Activated T-helper 17 cell treated with anti-CD3 and anti-CD28 coated beads, Interleukin-2, amount 50 U/mL, for 72 hours (primary cell): ENCODE measurements at places on chromosomes 1 and 21. TPM values are rescaled to one million over a fixed set of nuclear protein-coding genes. Genes with fewer than 3 reads are reported as not detected.

DNA sequence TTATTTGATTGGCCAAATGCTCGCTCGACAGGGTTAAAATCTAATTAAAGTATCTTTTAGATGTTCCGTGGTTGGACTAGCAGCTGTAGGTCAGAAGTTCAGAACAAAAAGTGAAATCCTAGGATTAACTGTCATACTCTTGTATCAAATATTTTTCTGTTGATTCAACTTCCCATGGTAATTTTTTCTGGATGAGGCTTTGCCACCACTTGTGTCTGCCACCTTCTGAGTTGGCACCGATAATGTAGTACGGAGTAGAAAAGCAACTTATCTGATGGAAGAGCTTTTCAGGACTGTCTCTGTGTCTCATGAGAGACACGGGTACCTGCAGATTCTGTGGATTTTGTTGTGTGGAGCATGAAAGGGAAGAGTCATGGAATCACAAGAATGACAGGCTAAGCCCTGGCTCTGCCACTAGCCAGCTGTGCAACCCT is 44.6 kb upstream of the CNN3 start:
- ATAC-seq, result no peak

The LCE1F gene
- total RNA-seq, result not detected

The FLG2 gene
- not detected for total RNA-seq

The GPR25 gene
- not detected for total RNA-seq

DNA sequence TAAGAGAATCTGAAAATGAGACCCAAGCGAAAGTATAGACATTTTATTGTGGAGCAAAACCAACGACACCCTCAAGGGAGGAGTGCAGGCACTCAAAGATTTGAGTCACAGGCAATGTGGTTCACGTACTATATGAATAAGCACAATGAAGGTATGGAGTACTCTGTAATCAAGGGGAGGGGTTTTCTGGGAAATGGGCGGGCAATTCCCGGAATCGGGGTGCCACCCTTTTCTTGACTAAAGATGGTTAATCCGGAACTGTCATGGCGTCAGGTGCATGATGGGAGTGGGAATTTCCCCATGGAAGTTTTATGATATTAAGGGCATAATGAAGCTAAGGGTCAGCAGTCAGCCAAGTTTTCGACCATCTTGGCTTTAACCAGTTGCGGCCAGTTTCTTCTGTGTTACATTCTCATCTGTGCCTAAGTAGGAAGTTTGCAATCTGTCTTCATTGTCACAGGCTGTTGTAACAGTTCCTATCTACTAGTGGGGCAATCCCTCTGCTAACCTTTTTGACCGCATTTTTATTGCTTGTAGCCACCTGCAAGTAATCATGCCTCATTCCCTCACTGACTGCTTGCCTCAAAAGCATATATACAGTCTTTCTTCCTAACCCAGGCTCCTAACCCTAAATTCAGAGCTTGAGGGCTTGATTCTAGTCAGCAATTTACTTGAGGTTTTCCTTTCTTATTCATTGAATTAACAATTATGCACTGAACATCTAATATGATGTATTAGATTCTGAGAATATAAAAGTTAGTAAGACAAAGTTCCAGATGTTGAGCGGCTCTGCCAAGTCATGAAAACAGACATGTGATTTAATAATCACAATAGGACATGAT is 775 bp upstream of the AIM2 start:
- ATAC-seq, result peak; percentile 81

DNA sequence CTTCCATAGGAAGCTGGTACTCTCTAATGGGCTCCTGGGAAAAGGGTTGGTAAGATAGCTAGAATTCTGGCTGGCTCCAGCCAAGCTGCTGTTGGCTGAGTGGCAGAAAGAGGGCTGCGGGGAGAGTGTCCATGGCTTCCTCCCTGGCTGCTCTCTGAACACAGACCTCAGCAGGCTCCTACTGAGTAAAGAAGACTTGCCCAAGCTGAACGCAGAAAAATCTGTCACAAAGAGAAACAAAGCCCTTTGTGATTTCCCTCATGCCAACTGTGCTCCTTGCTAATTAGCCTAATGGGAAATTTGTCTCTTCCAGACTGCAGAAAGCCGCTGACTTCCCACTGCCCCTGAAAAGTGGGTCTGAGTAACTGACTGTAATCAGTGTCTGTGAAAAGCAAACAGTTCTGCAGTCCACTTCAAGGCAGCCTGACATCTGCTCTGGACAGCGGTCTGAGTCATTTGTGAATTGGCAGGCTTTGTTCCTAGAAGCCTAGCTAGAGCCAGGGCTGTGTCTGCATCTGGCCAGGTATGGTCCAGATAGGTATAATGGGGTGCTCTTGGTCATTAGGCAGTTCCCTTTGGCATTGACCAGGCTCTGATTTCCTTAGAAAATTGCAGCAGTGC is 282.8 kb downstream of the ZNF648 start:
- no peak for ATAC-seq

The MEX3A gene
- 0.21 TPM for total RNA-seq

The MYOM3 gene
- total RNA-seq, result not detected

GRCh38 chr1:13751458-13751871 is 51.5 kb downstream of the PRDM2 start:
- ATAC-seq, result no peak

- ATAC-seq, result no peak
Observed at GRCh38 chr1:193939585-193939984, 753.2 kb upstream of the B3GALT2 start.

GRCh38 chr1:237146241-237146640 is 104.3 kb downstream of the RYR2 start:
- ATAC-seq, result no peak

DNA sequence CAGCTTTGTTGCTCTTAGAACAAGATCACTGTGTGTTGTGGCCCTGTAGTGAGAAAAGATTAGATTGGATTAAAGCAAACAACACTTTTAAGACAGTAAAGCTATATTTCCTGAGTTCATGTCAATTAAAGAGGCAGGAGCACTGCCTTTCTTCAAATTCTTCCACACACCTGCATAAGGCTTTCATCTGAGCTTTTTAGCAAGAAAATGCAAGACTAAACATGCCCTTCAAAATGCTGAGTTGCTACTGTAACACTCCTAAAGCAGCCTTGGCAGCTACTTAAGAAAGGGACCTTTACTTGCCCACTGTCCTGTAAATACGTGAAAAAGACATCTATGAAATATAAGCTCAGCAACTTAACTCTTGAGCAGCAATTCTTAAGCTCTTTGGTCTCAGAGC is 11.8 kb downstream of the DPH5 start:
- ATAC-seq, result no peak

The TCEA3 gene
- total RNA-seq, result 1.3 TPM

The EPHX1 gene
- 1.7 TPM for total RNA-seq

- no peak for ATAC-seq
Observed at GRCh38 chr1:12697397-12697796, 18.5 kb upstream of the AADACL3 start.

The NTMT2 gene
- not detected for total RNA-seq

DNA sequence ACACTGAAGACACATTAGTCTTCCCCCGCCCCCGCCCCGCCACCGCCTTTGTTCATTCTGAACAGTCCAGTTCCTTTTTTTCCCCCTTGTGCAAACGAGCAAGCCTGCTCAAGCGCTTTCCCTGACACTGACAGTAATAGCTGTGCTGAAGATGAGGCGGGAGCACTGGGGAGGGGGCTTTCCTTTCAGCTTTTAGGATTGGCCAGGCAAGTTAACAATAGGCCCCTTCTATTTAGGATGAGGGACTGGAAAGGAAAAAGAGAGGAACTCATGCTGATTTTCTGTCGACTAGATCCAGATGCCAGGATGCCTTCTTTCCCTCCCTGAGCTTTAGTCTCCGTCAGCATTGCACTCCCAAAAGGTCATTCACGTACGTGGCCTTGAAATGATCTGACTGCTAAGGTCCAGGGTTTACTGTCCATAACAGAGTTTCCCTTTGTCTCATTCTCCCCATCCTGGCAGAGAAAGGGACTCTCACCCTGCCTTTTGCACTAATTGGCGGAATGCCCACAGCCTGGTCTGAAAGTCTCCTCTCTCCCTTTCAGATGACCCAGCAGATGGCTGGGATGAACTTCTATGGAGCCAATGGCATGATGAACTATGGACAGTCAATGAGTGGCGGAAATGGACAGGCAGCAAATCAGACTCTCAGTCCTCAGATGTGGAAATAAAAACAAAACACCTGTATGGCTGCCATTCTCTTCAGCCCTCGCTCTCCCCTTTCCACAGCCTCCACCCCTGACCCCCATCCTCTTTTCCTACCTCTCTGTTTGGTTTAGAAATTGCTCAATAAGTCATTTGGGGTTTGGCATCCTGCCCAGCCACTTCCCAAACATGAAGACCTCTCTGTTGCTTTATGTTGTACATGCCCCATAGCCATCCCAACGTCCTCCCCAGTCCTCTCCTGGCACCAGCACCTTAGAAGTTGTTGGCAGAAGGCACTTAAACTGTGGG is 28.6 kb upstream of the ZFP69B start:
- no peak for ATAC-seq

DNA sequence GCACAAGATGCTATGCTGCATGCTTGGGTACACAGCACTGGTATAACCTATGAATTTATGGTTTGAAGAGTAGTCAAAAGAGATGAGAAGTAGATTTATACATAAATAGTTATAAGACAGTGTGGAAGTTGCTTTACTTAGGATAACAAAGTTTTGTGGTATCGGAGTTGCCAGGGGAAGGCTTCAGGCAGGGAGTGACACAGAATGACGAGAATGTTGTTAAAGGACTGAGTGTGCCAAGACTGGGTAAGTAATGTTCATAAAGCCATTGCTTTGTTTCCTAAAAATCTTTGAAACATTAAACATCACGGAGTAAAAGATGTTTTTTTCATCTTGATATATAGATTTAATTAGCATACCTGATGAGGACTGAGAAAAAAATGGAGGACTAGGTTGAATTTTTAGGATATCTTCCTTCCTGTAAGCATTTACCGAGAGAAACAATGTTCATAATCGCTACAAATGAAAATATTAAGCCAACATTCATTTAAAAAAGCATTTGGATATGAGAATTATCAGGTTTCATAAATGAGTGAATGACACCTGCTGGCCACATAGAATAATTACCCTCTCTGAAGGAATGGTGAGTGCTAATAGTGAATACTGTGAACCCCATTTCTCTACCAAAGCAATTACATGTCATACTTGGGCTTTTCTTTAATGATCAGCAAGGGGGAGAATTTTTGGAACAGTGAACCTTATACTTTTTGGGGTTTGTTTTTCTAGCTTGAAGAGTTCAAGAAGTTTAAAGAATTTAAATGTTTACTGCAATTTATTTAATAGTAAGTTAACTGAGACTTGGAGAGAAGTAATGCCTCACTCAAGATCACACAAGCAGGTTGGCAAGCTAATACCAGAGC is 28.4 kb downstream of the EXTL2 start:
- ATAC-seq, result no peak

The AIRE gene
- total RNA-seq, result not detected

The MYOC gene
- total RNA-seq, result not detected

The NUDT4B gene
- total RNA-seq, result 0.58 TPM

DNA sequence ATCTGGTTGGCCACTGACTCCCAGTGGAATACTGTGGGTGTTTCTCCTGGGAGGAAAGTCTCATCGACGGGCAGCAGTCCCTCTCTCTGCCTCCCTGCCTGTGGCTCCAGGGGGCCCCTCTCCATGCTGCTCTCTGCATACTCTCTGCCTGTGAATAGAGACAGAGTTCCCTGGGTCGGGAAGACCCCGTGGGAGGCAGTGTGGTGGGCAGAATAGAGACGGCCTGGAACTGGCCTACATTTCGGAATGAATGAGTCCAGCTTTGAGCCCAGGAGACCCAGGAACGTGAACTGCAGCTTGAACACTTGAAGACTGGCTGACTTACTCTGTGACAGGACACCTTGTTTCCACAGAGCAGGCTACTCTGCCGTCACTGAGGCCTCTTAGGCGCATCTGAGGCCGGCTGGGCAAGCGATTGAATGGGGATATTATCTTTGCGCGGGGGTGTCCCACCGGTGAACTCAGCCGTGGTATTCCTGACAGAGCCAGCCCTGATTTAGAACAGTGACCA is 64.0 kb downstream of the KIF21B start:
- ATAC-seq, result no peak

The HRNR gene
- total RNA-seq, result not detected

DNA sequence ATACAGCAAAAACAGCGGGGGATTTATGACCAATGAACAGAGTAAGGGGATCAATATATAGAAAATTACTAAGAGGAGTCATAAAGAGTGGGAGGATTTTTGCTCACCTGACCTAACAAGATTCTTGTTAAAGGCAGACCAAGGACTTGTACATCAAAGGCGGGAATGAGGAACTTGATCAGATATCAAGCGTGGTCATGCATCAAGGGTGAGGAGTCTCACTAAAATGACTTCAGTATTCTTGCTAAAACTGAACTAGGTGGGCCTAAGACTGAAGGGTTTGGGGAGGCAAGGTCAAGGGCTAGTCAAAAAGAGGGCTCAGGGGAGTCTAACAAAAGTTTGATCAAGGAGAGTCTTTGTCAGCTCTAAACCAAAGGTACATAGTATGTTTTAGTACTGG is 2.1 kb downstream of the MOV10 start:
- no peak for ATAC-seq

- ATAC-seq, result no peak
Observed at GRCh38 chr1:30774550-30775432, 17.2 kb upstream of the LAPTM5 start.

GRCh38 chr1:62439652-62440371 is 3.0 kb downstream of the USP1 start:
- ATAC-seq, result no peak

The ZNF683 gene
- not detected for total RNA-seq

The RIPK4 gene
- total RNA-seq, result not detected

The ADAM30 gene
- not detected for total RNA-seq

DNA sequence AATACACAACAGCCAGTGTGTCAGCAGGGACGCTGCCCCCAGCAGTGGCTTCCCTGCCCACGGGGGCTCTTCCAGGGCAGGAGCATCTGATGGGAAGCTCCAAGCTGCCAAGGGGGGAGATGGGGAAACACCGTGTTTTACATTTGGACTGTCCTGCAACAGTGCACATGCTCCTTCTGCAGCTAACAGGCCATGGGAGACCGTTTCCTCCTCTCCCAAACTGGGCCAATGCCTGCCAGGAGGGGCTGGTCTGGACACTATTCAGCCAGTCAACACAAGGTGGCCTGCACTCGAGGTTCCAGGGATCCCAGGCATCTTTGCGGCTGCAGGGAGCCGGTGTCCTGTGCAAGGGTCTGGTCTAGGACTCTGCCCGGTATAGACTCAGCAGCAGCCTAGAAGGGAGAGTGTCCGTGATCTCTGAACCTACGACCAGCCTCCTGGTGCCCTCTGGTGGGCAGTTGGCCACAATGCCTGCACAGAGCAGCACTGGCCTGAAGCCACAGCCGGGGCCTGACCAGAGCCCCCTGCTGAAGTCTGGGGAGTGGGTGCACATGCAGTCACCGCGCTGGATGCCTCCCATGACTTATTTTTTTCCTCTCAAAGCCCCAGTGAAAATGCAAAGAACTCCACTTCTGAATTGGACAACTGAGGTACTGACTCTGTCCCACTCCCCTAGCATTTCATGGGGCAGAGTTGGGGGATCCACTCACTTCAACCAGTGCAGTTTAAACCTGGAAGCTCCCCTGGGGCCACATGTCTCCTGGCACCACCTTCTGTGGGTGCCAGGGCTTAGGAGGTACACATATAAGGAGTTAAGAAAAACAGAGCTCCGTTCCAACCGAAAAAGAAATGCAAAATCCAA is 33.3 kb downstream of the RCC2 start:
- ATAC-seq, result peak; percentile 82
